ENCODE measurements at places on chromosomes 6 and 20. TPM values are rescaled to one million over a fixed set of nuclear protein-coding genes. Genes with fewer than 3 reads are reported as not detected.

Gene SNAP25
- total RNA-seq = not detected

Gene RHAG
- not detected for total RNA-seq

Gene COQ3
- total RNA-seq = 7.9 TPM

Gene SCGN
- not detected for total RNA-seq

All from HFFc6 (cell line).